Epithelial cell of esophagus (primary cell): ENCODE measurements at places on chromosomes 7 and 10.

GRCh38 chr7:107203607-107204006 lies 34.8 kb downstream of the HBP1 start:
- no peak for DNase-seq

DNA sequence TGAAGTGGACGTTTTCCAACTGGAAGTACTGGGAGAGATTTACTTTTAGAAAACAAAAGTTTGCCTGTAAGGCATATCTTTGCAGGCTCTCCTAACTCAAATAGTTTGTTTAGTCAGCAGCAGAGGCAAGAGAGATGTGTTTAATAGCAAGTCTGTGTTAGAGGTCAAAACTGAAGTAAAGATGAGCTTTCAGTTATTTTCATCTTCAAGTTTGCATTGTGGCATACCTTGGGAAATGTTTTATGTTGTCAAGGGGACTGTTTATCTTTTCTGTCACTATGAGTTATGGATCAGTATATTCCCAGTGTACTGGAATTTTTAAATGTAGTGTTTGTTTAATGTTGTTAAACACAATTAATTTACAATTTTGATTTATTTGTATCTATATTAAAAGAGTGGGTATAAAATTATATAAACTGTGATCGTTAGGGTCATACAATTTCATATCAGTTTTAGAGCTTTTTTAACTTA lies 169.7 kb upstream of the PPP1R3A start:
- DNase-seq = no peak

GRCh38 chr7:130096243-130096827 lies 26.0 kb downstream of the KLHDC10 start:
- DNase-seq = no peak

DNA sequence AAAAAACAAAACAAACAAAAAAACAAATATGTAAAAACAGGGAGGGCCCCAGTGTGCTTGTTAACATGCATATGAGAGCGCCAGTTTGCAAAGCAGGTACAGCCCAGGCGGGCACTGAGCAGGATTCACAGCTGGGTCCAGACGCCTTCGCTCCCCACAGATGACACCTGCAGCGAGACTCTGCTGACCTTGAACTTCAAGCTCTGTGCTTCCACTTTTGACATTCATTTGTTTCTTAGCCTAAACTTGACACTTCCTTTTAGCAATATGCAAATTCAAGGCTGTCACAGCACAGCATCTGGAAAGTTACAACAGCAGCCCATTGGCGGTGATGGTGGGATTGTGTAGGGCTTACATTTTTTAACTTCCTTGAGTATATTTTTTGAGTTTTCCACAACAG lies 88.8 kb upstream of the TNS3 start:
- DNase-seq = no peak

DNA sequence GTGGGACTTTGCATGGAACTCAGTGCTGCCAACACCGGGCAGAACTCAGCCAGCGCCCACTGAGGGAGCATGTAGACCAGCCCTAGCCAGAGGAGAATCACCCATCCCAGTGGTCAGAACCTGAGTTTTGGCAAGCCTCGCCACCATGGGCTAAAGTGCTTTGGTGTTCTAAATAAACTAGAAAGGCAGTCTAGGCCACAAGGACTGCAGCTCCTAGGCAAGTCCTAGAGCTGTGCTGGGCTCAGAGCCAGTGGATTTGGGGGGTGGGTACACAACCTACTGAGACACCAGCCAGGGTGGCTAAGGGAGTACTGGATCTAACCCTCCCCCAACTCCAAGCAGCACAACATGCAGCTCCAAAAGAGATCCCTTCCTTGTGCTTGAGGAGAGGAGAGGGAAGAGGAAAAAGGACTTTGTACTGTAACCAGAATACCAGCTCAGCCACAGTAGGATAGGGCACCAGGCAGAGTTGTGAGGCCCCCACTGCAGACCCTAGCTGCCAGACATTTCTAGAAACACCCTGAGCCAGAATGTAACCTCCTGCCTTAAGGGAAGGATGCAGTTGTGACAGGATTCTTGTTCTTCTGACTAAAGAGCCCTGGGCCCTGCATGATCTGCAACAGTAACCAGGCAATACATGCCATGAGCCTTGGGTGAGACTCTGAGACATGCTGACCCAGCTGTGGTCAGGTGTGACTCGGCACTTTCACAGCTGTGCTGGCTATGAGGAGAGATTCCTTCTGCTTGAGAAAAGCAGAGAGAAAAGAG lies 24.4 kb downstream of the GSDME start:
- DNase-seq = peak; percentile 86

DNA sequence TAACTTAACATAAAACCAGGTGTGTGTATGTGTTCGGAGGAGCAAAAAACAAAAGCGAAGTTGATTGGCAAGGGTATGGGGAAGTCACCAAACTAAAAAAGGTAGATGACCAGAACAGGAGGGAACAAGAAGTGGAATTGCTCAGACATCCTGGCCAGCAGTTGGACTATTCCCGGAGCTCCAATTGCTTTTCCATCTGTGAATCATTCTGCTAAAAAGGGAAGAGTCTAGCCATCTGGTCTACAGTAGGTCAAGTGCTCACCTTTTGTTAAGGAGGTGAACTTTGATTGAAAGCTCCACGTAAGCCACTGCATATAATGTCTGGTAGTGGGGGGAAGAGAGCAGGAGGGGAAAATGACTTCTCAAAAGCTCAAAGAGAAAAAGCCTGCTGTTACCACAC lies 50.0 kb upstream of the BET1 start:
- DNase-seq = no peak

- peak; percentile 8 for DNase-seq
Observed at GRCh38 chr7:18125476-18125875, 97.8 kb upstream of the PRPS1L1 start.

DNA sequence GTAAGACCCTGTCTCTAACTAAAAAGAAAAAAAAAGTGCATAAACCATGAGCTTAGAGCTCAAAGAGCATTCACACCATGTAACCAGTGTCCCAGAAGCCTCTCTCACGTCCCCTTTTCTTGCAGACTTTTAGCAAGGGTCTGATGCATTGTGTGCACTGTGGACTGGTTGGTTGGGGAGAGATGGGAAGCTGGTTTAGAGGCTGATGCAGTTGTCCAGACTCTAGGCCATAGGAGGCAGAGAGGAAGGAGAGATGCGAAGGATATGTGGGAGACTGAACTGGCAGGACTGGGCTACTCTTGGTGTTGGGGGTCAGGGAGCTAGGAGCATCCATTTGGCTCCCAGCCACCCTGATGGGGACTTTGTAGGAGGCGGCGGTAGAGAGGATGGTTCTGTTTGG lies 1.8 kb downstream of the SSC4D start:
- no peak for DNase-seq

DNA sequence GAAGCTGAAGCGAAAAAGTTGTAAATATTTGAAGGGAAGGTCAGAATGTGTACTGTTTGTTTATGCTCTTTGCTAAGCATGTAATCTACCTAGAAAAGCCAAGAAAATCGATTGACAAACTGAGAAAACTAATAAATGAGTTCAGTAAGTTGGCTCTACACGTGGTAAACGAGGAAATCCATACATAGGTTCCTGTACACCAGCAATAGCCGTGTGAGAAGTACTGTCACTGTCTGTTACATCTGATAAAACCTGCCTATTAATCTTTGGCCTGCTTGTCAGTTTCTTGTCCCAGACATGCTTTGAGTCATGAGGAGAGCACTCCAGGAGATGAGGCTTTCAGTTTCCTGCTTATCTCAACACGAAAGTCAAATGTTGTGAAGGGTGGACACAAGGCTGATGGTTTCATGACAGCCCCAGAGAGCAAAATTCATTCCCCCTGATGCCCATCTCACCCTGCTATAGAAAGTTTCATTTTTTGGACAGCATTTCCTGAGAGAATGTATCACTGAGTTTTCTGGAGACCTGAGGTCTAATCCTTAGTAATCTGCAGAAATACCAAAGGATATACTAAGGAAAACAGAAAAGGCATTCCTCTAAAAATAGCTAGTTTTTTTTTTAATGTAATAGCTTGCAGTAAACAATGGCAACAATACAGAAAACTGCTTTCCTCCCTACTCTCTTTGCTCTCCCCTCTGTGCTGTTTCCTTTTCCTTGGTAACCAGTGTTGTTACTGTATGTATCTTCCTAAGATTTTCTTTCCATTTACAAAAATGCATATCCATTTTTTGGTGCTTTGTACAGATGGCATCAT lies 18.8 kb downstream of the BMPR1A start:
- DNase-seq = peak; percentile 42

GRCh38 chr7:44637788-44638594 lies 31.6 kb downstream of the OGDH start:
- peak; percentile 97 for DNase-seq

- no peak for DNase-seq
Observed at GRCh38 chr10:19958787-19959186, 142.6 kb downstream of the PLXDC2 start.

DNA sequence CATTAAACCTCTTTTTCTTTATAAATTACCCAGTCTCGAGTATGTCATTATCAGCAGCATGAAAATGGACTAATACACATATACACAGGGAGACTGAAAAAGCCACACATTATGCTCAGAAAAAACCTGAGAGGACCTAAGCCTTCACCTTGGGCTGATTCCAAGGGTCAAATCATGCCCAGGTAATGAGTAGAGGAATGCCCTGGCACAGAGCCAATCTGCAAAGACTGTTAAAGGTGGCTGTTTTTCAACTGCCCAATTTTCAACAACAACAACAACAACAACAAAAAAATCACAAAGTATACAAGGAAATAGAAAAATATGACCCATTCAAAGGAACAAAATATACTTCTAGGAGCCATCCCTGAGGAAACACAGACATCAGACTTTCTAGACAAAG lies 220.2 kb upstream of the TBX20 start:
- no peak for DNase-seq

- DNase-seq = peak; percentile 71
Observed at GRCh38 chr10:29496341-29497162, 138.2 kb downstream of the SVIL start.

GRCh38 chr7:141889321-141889720 lies 26.9 kb upstream of the OR9A4 start:
- peak; percentile 33 for DNase-seq

DNA sequence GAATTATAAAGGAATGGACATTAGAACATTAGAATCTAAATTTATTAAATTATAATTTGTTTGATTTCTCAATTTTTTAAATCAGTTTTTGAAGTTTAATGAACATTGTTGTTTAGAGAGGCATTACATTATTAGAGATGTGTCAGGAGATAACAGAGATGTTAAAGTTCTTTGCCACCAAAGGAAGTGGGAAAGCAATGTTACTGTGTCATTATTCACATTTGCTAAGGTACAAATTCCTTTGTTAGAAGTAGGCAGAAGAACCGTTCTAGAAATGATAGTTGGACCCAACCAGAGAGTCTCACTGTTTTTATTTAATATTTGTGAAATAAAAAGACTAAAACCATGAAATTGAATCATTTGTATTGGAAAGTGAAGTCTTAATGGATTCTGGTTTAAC lies 92.9 kb downstream of the MDFIC start:
- DNase-seq = no peak

DNA sequence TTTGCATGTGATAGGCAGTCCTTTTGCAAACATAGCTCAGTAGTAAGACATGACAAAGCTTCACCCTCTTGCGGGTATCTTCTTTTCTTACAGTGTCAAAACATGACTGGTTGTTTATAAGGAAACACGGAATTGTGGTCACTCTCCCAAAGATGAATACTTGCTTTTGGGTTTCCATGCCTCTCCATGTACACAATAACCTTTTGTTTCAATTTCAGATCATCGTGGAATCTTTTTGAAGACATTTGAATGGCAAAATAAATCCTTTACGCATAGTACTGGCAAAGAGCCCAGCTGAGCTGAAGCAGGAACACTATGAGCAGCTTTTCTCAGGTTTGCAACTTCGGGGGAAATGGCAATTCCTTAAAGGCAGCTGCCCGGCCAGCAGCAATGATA lies 156.8 kb upstream of the FRMD4A start:
- DNase-seq = no peak

DNA sequence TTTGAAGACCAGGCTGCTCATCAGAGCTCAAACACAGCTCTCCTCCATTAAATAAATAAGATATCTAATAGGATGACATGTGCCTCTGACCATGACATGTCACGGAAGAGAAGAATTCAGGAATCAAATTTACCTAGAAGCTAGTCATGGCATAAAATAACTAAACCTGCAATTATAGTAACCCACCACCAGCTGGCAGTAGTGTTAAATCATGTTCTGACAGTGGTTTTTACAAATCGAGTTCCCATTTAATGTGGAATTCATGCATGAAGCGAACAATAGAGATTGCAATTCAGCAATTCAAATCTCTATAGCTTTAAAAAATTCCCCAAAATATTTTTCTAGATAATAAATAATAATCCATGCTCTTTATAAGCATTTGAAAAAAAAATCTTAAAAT lies 74.6 kb upstream of the IKZF1 start:
- no peak for DNase-seq

- no peak for DNase-seq
Observed at GRCh38 chr7:143422033-143422432, 13.4 kb upstream of the EPHA1 start.

DNA sequence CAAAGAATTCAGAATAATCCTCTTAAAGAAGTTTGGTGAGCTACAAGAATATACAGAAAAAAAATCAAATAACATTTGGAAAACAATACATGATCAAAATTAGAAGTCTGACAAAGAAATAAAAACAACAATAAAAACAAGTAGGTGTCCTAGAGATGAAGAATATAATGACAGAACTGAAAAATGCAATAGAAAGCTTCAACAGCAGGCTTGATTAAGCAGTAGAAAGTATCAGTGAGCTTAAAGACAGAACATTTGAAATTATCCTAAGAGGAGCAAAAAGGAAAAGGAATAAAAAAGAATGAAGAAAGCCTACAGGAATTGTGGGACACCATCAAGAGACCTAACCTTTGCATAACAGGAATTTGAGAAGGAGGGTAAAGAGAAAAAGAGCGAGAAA lies 238.8 kb downstream of the ZEB1 start:
- DNase-seq = no peak

GRCh38 chr7:32169228-32169627 lies 99.0 kb upstream of the PDE1C start:
- no peak for DNase-seq

DNA sequence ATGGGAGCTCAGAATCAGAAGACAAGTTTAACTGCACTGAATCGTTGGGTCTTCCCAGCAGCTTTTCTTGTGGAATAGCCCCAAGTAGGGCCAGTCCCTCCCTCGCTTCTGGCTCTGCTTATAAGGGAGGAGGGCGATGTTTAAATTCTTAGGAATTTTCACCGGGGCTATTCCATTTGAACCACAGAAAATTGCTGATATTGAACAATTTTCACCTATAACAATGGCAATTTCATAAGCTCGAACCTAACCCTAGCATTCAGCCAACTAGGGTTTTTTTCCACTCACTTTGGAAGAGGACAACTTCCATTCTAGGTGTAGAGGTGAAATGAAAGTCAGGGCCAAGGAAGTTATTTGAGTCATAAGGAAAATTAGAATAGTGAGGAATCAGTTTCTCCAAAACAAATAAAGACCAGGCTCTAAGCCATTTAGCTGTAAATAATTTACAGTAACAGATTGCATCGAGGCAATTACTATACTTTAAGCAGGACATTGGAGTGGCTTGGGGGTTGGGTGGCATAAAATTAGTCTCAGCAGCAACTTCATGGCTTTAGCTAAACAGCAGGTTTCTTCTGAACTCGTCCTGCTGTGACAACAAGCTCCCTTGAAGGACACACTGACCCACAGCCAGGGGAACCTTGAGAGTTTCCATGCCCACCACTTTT lies 1.5 kb upstream of the ATP6V0A4 start:
- DNase-seq = no peak
